ENCODE measurements at places on chromosomes 11 and 22.

DNA sequence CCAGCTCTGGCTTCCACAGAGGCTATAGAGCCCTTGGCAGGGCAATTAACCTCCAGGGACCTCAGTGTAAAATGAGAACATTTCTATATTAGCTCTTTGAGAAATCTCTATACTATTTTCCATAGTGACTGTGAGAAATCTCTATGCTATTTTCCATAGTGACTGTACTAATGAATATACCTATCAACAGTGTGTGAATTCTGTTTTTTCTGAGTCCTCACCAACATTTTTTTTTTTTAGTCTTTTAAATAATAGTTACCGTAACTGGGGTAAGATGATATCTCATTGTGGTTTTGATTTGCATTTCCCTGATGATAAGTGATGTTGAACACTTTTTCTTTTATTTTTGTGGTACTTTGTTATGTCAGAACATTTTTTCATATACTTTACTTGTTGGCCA, 7.0 kb upstream of the MTNR1B start:
- no peak for DNase-seq

DNA sequence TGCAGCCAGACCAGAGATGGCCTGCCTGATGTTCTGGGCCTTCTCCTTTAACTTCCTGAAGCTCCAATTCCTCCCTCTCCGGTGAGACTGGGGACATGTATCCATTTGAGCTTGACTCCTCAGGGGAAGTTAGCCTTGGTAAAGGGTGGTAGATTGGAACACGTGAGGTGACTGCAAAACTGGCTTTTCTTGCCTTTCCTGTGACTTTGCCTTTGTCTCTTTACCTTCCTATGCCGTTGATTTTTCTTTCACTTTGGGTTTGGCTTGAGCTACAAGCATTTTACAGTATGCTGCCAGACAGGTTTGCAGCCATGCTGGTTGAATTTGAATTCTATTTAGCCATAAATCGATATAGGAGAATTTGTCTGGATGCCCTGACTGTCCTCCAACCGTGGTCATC, 16.8 kb upstream of the GLYATL1 start:
- no peak for DNase-seq

DNA sequence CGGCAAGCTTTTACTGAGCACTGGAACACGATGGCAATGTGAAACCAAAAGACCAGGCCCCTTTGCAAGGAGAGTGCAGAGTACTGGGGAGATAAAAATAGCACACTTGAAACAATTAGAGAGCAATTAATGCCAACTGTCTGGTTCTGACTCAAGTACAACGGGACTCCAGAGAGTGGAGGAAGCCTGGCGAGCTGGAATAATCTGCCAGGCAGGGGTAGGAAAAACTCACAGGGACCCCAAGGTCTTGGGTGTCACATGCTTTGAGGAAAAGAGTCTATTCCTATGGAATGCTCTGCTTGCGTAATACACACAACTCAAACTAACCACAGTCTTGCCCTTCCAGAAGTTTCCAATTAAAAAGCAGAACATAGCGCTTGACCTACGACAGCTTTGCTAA, 113.0 kb upstream of the CLMP start:
- peak; percentile 55 for DNase-seq

DNA sequence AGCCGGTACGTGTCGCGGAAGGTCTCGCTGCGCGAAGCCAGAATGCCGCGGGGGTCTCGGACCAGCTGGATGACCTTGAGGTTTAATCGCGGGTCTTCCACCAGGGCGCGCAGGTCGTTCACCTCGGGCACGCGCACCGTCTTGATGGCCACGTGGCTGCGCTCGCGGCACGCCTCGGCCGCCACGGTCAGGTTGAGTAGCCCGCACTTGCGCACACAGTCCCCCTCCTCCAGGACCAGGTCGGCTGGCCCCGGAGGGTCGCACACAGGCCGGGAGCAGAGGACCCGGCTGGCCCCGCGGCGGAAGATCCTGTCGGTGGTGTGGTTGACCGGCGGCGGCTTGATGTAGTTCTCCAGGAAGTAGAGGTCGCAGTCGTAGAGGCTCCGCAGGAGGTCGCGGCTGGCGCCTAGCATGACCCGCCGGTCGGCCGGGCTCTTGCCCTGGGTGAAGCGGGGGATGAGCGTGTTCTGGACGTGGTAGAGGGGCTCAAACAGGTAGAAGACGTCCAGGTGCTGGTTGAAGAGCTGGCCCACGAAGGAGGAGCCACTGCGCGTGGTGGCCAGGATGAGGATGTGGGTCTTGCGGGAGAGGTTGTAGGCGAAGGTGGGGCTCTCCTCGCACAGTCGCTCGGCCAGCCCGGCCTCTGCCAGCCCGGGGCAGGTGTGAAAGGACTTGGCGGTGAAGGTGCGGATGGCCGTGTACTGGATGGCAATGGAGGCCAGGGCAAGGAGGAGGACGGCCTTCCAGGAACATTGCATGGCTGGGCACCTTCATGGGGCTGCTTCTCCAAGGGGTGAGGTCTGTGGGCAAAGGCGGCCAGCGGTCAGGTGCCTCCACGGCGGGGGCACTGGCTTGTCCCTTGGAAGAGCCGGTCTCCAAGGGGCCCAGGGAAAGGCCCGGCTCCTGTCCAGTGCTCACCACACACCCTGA, 15.0 kb downstream of the CHST1 start:
- DNase-seq = no peak

DNA sequence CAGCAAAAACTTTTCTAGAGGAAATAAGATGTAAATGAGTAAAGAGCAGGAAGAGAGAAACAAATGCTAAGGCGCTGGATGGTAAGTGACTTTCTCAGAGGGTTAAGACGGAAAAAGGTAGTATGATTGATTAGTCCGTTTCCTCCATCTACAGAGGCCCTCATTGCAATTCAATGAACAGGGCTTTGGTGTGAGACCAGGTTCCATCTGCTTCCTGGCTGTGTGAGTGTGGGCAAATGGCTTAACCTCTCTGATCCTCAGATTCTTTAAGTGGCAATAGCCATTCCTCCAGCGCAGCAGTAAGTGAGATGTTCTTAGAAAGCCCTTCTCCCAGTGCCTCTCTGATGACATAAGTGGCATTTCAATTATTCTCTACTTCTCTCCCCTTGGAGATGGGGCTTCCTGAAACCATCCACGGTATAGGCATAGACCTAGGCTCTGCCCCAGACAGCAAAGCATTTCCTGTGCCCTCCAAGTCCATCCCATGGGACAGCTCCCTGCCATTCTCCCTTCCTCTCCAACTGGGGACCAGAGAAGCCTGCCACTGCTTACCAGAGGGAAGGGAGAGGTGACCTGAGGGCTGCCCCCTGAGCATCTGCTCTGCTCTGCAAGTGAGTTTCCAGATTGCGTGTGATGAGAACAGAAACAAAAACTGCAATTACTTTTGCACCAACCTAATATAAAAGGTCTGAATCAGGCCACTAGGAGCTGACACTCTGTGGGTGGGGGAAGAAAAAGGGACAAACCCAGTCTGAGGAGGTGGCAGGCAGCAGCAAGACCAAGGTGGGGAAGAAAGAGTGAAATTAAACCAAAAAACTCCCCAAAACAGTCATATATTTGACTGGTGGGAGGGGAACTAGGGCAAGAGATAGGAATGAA, 12.7 kb upstream of the CD44 start:
- no peak for DNase-seq

- no peak for DNase-seq
Measured at GRCh38 chr11:130672911-130673310, 224.5 kb downstream of the ADAMTS15 start.

- DNase-seq = no peak
Measured at GRCh38 chr11:128551611-128552335, 35.6 kb downstream of the ETS1 start.

DNA sequence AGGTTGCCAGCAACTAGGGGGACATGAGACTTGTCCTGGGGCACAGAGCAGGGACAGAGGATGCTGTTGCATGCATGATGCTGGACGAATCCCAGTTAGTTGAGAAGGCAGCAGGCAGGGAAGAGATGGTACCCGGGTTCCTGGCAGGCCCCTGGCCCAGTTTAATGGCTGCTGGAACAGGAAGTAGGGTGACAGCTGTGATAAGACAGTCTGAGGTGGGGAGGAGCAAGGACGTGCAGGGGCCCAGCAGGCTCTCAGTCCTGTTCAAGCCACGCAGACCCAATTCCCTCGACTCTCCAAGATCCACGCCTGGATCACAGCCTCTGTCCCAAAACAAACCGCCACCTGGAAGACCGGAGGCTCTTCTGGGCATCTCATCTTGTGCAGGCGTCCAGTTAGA, 32.0 kb downstream of the LRRC10B start:
- DNase-seq = no peak

DNA sequence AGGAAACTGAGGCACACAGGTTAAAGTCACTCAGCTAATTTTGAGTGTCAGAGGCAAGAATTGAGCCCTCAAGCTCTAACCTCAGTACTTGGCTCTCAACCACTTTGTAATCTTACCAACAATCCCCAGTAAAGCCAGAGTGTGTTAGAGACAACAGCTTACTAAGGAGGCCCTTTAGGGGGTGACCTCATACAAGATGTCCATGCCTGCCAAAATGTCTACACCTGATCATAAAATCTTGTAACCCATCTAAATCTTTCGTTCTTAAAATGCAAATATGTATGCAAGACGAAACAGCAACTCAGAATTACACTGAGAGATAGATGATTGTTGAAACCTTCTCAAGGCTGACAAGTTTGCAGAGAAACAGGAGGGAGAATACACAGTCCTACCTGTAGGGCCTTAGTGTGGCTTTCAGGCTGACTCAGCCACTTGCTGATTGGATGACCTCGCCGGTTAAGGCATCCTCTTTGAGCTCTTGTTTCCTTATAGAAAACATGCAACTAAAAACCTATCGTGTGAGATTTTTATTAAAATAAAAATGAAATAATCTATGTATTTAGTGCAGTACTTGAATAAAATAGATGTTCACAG, 143.2 kb downstream of the OPCML start:
- DNase-seq = no peak

DNA sequence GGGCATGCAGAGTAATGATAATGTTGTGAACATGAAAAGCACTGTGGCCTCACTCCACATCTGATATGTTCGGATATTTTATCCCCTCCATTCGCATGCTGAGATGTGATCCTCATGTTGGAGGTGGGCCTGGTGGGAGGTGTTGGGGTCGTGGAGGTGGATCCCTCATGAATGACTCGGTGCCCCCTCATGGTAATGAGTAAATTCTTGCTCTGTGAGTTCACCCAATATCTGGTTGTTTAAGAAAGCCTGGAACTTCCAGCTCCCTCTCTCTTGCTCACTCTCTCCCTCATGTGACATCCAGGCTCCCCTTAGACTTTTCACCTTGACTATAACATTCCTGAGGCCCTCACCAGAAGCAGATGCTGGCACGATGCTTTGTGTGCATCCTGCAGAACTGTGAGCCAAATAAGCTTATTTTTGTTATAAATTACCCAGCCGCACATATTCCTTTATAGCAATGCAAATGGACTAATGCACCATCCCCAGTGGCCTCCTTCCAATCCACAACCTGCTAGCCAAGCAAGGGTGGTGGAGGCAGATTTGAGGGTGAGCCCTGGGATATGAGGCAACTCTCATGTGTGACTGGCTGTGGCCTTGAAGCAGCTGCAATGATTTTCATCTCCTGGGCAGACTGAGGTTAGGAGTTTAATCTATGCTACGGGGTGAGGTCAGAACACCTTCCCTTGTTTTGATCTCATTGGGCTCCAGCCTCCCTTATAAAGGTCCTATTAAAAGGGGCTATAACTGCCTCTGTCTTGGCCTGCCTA, 276.5 kb downstream of the ETS1 start:
- DNase-seq = no peak

DNA sequence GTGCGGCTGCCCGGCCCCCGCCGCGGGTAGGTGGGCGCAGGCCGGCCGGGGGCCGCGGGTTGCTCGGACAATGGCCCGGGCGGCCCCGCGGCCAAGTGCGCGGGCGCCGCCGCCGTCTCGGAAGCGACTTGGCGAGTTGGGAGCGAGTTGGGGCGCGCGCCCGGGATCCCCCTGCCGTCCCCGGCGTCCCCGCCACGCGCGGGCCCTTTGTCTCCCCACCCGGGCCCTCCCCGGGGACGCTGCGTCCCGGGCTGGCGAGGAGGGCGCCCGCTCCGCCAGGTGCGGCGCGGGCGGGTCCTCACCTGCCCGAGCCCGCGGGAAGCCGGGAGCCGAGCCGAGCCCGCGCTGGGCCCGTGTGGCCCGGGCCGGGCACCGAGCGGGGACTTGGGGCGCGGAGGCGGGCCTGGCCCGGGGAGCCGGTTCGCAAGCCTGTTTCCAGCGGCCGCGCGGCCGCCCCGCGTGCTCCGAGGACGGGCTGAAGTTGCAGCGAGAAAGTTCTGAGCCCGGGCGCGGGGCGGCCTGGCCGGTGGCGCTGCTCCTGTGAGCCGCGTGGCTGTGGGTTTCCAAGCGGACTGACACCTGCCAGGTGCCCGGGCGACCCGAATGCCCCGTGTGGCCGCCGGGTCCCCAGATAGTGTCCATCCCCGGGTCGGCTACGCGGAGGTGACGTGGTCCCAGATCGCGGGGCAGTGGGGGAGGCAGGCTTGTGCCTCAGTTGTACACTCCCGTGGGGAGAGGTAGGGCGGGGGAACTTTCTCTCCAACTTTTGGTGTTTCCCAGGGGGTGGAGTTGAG, 586 bp downstream of the LRP5 start:
- DNase-seq = no peak
